8988T (cell line): ENCODE measurements at places on chromosomes 6 and 20.

DNA sequence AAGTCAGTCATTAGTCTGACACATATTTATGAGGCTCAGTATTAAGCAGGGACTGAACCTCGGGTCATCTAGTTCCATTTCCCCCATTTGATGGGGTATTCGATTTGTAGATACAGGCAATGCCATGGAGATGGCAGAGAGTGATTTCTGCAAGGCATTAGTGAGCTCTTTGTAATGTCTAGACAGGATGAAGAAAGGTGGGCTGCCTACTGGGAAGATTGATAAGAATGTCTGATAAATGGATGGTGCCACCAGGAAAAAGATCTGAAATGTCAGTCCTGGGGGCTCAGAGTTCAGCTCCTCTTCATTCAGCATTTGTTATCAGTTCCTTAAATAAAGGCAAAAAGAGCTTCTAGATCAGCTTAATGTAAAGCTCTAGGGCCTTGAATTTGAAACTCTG lies 51.4 kb downstream of the HS3ST5 start:
- DNase-seq = no peak

GRCh38 chr6:6998194-6998569 lies 109.6 kb upstream of the RREB1 start:
- no peak for DNase-seq

GRCh38 chr6:33418690-33419291 lies 884 bp upstream of the CUTA start:
- no peak for DNase-seq

DNA sequence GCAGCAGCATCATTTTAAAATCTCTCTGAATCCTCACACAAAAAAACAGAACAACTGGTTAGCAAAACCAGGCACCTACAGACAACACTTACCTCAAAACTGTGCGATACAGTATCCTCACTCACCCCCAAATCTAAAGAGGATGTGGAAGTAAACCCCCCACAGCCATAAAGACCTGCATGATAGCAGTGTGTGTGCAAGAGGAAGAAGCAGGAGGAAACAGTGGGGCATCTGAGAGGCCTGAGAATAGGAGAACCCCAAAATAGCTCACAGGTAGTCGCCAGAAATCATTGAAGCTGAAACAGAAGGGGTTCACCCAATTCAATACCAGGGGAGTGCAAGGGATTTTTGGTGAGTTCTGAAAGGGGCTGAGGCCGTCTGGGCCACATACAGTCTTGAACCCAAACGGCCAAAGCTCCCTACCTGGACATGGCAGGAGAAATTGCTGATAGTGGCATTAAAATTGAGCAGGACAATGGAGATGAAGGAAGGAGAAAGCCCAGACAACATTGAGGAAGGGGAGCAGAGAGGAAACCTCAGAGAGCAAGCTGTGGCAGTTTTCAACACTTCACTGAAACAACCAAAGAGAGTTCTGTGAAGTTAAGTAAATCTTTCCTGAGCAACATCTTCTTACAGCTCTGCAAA lies 129.7 kb downstream of the FIG4 start:
- DNase-seq = no peak

GRCh38 chr6:47781732-47782131 lies at the start of gene OPN5:
TSS of gene OPN5 (plus strand) at chr6:47782032. CDS start at chr6:47782067, 35 bp downstream.
- DNase-seq = no peak

DNA sequence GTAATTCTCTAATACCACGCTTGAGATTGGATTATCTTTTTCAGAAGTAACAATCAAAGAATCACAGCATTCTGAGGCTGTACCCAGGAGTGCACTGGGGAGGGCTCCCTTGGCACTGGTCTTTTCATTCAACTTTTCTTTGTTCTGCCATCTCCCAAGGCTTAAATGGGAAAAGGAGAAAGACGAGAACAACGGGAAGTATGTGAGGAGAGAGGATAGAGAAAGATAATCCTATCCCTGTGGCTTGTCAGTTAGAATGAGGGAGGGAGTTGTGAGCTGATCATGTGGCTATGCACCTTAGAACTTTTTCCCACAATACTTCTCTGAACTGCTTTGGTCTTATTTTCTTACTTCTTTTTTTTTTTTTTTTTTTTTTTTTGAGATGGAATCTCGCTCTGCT lies 83.1 kb downstream of the CAP2 start:
- no peak for DNase-seq

DNA sequence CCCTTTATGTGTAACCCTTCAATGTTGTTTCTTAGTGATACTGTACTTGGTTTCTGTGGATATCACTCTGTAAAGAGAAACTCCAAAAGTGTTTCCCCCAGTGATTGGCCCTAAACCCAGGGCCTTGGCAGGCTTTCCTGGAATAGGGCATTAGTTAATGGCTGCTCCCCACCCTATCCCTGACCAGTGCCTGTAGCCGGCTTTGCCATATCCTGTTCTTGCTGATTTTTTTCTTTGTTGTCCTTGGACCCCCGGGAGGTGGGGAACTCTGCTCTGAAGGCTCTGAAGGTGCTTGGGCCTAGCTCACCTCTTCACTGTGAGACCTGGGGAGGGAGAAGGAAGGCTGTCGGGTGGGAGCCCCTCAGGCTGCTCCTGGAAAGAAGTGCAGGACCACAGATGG lies 120.1 kb downstream of the TCP11 start:
- DNase-seq = no peak

DNA sequence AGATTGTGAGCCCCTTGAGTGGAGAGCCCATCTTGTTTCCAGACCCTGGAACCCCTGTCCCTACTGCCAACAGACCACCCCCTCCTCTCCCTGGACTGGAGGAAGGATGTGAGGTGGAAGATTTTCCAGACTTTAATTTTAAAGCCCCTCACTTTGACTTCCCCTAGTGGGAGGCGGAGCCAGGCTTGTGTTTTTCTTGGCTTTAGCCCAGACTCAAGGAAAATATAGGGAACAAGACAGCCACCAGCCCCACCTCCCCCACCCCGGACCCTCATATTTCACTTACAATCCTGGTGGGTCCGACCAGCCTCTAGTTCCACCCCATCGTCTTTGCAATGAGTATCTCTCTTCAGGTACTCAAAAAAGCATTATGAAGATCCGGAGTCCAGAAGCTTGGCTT lies 40.8 kb downstream of the NCR2 start:
- no peak for DNase-seq

GRCh38 chr6:154901876-154902552 lies 93.1 kb upstream of the TIAM2 start:
- no peak for DNase-seq

DNA sequence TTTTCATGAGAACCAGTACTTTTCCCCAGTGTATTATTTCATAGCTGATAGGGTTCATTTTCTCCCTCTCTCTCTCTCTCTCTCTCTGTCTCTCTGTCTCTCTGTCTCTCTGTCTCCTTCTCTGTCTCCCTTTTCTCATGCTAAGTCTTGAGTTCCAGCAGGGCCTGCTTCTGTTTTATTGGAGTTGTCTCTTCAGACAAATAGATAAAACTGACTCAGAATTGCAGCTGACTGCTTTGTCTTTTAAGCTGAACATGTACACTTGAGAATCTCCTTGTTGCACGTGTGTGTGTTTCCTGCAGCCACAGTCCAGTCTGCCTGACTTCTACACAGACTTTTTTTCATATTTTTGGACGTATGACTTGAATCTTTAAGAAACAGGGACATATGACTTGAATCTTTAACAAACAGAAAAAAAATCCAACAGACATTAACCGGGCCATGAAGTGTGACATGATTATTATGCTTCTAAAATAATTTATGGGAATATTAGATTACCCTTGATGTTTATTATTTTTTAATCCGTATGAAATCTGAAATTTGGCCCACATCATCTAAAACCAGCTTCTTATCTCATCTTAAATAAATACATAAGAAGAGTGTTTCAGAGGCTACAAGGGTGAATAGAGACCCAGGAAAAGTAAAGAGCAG lies 71.5 kb downstream of the JAG1 start:
- no peak for DNase-seq

- DNase-seq = no peak
Measured at GRCh38 chr6:46128476-46128875, 1.3 kb upstream of the ENPP4 start.

DNA sequence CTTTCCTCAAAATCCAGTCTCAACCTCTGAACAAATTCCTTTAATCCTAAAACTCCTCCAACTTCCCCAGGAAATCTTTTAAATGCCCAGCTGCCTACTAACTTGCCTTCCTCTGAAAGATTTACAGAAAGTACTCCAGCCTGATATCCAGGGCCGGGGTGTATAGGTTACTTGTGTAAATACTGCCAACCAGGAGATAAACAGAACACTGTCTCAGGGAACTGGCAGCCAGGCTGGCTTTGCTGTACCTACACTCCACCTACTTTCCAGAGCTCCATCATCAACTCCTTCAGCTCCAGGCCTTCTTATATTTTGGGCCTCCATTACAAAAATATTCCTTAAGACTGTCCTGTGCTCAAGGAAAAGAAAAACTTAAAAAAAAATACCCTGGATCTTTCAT lies 85.9 kb downstream of the CEP162 start:
- no peak for DNase-seq

DNA sequence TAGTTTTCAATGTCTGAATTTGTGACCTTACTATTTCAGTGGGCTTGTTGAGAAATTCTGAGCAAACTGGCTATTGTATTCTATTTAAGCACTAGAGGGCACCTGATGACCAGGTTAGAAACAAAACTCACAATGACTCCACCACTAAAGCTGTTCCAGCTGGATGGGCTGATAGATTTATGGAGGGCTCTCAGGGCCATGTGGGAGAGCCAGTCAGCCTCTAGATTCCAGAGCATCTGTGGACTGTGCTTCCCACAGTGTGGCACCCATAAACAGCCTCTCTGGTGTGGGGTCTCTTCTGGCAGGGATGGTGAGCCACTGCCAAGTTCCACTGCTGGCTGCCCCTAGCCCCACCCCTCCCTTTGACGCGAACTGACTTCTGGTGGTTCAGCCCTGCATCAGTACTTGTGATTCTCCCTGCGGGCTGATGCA lies 29.2 kb downstream of the C6orf58 start:
- DNase-seq = peak; percentile 14

DNA sequence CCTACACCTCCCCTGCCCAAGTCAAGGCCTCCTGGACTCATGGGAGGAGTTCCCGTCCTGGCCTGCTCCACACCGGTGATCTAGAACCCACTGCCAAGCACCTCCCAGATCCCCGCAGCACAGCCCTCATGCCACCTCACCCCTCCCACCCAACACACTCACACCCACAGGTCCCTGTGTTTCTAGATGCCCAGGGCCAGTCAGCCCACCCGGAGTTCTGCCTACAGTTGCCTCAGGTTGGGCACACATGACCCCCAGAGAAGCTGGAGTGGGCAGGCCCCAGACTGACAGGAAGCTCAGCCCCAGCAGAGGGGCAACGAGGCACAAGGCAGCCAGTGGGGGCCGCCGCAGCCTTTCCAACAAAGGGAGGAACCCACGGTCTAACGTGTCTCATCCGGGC lies 29.6 kb downstream of the RRBP1 start:
- DNase-seq = no peak

- DNase-seq = no peak
Measured at GRCh38 chr20:53621482-53622246, 28.0 kb upstream of the ZNF217 start.

GRCh38 chr20:1389703-1390580 lies 2.9 kb downstream of the FKBP1A start:
- no peak for DNase-seq

DNA sequence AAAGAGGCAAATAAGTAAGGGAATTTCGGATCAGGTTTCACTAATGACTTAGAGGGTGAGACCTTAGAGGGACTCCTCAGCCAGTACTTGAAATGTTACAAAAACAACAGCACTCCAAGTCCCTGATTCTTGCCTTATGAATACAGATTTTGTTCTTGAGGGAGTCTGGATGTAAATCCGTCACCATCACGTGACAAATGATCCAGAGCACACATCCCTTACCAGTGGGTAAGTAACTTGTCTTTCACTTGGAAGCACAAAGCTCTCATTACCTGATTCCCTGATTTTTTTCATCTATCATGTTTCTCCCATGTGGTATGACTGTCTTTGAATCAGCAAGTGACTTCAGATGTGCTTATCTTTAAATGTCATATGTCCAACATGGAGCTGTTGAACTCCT lies 595.3 kb upstream of the POU3F2 start:
- no peak for DNase-seq

GRCh38 chr20:32971703-32972161 lies 32.5 kb downstream of the SUN5 start:
- DNase-seq = no peak

DNA sequence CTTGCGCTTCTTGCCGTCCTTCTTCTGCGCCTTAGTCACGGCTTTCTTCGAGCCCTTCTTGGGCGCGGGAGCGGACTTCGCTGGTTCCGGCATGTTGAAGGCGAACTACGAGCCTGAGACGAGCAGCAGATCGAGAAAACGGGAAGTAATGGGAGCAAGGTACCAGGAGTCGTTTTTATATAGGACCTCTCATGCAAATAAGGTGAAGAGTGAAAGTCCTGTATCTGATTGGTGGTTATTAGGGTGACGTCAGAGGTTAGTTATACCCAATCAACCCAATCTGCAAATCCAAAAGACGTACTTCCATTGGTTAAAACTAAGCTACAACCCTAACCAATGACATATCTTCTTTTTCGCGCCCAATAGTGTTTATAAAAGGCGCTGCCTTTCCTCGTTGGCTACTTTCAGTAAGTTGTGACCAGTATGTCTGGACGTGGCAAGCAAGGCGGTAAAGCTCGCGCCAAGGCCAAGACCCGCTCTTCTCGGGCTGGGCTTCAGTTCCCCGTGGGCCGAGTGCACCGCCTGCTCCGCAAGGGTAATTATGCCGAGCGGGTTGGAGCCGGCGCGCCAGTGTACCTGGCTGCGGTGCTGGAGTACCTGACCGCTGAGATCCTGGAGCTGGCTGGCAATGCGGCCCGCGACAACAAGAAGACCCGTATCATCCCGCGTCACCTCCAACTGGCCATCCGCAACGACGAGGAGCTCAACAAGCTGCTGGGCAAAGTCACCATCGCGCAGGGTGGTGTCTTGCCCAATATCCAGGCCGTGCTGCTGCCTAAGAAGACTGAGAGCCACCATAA lies 100.6 kb upstream of the PRSS16 start:
- peak; percentile 58 for DNase-seq

GRCh38 chr6:84037425-84038089 lies 4.0 kb downstream of the MRAP2 start:
- DNase-seq = no peak

DNA sequence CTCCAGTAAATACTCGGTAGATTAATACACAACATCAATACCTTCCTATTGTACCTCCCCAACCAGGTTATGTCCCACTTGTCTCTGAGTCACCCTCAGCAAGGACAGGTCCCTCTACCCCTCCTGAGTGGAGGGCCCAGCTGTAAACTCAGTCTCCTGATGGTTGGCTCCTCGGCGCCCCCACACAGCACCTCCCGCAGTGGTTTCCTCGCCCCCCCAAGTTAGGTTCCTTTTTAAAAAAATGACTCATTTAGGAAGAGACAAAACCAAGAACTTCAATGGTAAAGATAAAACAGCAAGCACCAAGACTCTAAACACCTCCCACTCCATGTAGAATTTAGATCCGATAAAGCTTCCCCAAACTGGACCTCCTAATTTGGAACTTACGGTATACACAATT lies 83.5 kb downstream of the TRERF1 start:
- no peak for DNase-seq

DNA sequence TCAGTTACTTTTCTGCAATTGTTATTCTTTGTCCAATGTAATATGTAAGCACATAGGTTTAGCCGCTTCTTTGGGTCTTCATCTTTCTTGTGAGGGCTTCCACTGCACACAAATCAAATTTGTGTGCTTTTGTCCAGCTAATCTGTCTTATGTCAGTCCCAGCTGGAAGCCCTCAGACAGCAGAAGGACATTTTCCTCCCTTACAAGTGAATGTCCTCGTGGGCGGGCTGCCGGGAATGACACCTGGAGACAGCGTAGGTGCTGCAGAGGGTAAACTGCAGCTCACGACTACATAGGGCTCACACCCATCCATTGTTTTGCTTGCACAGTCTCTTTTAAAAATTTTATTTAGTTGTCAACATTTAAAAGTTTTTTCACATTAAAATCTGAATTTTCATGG lies 24.6 kb upstream of the PPP1R14C start:
- DNase-seq = no peak

- DNase-seq = no peak
Measured at GRCh38 chr6:44672841-44673240, 285.3 kb downstream of the CDC5L start.
